ENCODE measurements at places on chromosomes 6 and 20.

- DNase-seq = no peak
These were observed 54.0 kb downstream of the ASXL1 start for GRCh38 chr20:32411955-32412706.

- no peak for DNase-seq
These were observed 5.8 kb upstream of the ADAM33 start for GRCh38 chr20:3687655-3688054.

DNA sequence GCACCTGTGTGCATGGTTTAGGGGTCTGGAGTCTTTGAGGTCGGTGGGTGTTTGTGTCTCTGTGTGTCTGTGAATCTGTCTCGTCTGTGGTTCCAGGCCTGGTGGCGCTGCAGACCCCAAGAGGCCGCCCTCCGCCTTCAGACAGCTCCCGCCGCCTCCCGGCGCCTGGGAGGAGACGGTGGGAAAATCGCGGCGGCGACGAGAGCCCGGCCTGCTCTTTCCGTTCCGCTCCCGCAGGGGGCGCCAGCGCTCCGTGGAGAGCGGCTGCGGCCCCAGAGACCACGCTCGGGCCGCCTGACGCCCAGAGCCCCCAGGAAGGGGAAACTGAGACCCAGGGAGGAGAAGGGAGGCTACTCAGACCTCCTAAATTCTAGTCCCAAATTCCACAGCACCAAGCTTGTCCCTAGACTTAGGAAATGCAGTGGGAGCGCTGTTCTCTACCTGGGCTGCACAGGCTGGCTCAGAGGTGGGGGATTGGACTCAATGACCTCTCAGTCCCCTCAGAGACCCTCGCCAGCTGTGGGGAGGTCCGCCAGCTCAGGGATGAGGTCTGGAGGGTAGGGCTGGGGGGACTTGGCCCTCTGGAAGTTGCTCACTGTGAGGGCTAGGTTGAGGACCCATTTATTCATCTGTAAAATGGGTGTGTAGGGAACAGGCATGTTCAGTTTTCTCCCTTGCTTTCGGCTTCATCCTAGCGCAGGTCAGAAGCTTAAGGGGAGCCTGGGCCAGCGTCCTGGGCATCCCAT is 36.9 kb upstream of the BLCAP start:
- DNase-seq = no peak

- no peak for DNase-seq
These were observed 386.5 kb upstream of the SULF2 start for GRCh38 chr20:48171626-48172356.

DNA sequence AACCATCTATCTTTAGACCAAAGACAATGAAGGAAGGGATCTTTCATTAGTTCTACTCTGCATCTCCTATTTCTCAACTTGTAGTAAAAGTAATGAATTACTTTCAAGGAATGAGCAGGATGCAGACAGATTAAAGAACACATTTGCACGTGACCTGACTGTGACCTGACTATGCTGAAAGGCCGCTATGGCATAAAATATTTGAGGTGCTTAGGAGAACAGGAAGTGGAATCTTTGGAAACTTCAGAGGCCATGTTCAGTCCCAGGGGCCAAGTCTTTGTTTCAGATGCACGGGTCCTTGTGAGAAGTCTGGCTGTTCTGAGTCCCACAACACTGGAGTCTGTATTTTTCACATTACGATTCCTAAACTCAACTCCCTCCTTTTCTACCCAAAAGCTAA is 41.0 kb downstream of the NINL start:
- DNase-seq = no peak

DNA sequence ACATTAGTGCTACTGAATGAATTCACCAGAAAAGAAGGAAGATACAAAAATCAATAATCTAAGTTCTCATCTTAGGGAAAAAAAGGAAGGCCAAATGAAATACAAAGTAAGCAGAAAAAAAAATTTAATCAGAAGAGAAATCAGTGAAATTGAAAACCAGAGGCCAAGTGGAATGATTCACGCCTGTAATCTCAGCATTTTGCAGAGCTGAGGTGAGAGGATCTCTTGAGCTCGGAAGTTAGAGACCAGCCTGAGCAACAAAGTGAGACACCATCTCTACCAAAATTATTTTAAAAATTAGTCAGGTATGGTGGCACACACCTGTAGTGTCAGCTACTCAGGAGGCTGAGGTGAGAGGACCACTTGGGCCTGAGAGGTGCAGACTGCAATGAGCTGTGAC is 21.2 kb upstream of the ASF1A start:
- DNase-seq = no peak

DNA sequence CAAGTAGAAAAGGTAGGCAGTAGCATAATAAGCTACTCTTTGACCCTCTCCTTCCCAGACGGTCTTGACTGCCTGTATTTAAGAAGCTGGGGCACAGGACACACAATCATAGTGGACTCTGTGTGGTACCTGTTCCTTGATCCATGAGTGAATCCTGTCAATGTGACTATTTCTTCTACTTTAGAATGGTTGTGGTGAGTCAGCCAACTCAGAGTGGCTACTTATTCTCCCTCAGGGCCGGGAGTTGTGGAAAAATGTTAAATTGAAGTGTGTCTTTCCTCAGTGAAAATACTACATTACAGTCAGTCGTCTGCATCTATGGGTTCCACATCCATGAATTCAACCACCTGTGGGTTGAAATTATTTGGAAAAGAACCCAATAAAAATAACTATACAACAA is 30.8 kb upstream of the PREP start:
- no peak for DNase-seq

DNA sequence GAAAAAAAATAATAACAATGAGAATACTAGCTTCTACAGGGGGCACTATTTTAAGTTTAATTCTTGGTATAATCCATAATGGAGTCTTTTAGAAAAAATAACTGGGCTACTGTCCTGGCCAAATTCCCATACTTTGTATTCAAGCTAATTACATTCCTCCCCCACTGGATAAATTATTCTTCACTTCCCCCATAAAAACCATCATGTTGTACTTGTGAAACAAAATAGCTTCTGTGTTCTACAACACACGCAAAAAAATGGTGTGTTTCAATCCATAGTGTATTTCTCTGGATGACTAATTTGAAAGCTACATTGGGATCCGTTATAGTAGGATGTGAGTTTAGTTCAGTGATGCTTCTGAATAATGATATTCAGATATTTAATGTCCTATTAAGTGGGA is 21.6 kb upstream of the HDDC2 start:
- DNase-seq = no peak

DNA sequence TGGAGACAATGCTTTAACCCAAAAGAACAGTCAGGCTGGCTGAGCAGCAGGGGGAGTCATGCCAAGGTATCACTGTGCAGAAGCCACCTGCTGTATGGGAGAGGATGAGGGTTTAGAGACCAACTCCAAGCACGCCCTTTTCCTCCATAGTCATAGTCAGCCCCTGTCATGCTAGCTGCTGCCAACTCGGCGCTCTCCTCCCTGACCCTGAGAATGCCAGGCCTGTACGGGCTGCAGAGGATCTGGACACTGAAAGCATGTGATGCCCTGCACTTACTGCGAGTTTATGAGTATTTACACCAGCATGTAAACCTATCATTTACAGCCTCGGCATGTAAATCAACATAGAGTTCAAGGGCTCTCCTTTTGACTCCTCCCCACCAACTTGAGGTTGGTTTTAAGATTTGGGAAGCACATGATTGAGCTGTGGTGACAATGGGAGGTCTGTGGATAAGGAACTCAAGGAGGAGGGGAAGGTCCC is 11.7 kb upstream of the SCUBE3 start:
- DNase-seq = no peak

DNA sequence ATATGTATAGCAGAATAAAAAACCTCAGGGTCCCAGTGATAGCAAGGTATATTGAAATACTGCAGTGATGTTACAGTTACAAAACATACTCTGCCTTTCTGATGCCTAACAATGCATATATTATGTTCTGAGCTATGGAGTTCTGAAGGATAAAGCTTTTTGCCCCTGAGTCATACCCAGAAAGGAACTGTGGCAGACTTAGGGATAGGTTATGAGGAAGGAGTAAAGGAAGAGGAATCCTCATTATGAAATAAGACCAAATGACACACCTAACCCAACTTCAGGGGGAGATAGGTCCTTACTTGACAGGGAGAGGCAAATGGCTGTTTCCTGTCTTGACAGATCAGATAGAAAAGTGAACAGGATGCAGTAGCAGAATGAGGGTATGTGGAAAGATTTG is 940.6 kb upstream of the FLRT3 start:
- no peak for DNase-seq

DNA sequence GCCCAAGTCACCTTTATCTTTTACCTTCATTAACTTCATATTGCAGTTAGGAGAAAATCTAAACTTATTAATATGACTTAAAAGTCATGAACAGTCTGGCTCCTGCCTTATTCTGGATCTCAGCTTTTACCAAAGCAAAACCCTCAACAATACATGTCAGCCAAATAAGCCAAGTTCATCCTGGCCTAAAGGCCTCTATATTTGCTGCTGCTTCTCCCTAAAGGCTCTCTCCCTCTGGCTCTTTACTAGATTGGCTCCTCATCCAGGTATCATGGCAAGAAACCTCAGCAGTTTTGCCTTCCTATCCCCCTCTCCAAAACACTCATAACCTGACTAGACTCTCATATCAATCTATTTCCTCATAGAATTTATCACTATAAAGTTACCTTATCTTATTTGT is 11.1 kb downstream of the LMBRD1 start:
- DNase-seq = no peak

DNA sequence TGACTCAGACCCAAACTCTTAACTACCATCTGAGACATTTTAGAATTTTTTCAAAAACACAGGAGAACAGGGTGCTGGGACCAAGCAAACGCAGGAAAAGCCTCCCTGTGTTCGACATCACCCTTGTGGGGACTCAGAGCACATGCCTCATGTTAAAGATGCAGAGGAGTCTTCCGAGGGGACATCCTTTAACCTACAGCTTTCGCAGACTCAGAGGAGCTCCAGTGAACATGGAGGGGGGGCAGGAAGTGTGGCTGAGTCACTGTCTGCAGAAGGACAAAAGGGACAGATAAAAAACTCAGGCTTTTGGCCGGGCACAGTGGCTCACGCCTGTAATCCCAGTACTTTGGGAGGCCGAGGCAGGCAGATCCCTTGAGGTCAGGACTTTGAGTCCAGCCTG is 15.1 kb downstream of the BMP7 start:
- no peak for DNase-seq

DNA sequence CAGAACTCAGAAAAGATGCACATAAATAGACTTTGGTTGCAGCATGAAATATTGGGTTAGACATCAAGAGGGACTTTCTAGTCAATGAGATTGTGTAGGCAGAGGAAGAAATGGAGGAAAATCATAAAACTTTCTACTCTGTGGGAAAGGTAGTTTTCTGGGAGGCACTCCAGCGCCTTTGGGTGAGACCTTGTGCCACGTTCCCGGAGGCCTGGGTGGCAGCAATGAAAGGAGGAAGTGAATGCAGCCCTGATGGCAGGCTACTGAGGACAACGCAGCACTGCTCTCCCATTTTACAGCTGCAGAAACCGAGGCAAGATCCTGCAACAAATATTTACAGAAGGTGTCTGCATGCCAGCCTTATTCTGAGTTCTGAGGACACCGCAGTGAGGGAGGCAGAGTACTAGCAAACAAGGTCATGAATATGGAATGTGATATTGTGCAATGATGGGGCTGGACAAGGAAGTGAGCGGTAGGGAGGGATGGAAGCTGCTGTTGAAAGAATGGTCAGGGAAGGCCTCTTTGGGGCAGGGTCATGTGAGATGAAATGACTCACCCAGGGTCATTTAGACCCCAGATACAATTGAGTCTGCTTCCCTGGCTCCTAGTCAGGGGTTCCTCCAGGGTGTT is 159.1 kb downstream of the TFAP2C start:
- DNase-seq = no peak

DNA sequence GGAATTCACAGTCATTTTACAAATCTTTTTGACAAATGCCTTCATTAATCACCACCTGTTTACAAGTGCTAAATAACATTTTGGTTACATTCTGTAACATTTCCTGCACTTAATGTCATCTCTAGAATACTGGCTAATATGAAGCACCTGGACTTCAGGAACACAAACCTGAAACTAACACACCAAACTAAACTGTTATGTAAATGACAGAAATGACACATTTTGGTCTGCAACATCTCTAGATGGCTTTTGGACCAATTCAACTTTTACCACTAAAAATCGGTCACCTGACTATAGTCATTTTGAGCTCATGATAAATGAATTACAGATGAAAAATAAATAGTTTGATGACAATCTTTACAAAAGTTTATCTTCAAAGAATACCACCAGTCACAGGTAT is 80.6 kb downstream of the ATG5 start:
- DNase-seq = no peak

GRCh38 chr6:79372757-79373156 is 138.3 kb upstream of the HMGN3 start:
- DNase-seq = no peak

DNA sequence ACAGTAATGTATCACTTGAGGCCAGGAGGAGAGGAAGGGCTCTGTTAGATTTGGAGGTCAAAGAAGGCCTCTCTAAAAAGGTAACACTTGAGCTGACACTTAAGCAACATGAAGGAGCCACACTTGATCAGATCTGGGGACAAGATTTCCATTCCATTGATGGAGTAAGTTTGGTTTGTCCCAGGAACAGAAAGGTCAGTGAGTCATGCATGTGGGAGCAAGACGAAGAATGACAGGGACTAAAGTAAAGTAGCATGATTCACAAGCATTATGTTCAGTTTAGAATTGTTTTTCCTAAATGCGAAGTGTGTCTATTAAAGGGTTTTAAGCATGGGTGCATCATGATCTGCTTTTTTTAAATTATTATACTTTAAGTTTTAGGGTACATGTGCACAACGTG is 47.4 kb downstream of the COL21A1 start:
- DNase-seq = no peak

GRCh38 chr20:44336725-44337380 is at the start of gene R3HDML:
Gene R3HDML (plus strand): TSS chr20:44337043. CDS start chr20:44337158, 115 bp downstream.
- no peak for DNase-seq

DNA sequence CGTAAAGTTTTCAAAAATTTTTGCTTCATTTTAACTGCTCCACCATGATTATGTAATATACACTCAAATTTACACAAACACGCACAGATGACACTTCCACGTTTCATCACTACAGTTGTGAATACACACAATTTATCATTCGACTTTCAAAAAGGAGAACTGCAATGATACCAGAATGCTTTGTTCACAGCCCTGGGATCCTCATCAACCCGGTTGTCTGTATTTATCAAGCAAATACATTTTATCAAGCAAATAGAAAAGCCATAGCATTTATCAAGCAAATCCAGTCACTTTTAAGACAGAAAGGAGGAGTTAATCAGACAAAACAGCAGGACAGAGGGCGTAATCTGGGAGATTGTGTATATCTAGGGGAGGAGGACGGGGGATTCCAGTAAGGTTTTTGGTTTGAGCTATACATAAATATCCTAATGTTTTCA is 20.3 kb upstream of the ABT1 start:
- DNase-seq = no peak

DNA sequence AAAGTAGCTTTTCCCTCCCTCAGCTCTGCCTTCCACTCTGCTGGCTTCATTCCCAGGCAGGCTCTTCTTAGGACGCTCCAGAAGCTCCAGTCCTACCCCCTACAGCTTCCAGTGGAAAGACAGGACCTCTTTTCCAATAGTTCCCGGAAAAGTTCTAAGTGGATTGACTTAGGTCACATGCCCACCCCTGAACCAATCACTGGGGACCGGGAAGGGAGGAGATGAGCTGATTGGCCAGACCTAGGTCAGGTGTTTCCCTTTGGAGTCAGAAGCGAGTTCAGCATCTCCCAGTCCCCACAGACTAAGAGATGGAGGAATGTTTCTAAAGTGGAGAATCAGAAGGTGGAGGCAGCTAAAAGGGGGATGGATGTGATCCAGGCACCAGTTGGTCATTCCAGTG is 62.9 kb upstream of the KCNG1 start:
- no peak for DNase-seq

- no peak for DNase-seq
These were observed 151.8 kb downstream of the ARID1B start for GRCh38 chr6:156928972-156929371.
